Renal cortical epithelial cell (primary cell): ENCODE measurements at places on chromosomes 5 and 9.

DNA sequence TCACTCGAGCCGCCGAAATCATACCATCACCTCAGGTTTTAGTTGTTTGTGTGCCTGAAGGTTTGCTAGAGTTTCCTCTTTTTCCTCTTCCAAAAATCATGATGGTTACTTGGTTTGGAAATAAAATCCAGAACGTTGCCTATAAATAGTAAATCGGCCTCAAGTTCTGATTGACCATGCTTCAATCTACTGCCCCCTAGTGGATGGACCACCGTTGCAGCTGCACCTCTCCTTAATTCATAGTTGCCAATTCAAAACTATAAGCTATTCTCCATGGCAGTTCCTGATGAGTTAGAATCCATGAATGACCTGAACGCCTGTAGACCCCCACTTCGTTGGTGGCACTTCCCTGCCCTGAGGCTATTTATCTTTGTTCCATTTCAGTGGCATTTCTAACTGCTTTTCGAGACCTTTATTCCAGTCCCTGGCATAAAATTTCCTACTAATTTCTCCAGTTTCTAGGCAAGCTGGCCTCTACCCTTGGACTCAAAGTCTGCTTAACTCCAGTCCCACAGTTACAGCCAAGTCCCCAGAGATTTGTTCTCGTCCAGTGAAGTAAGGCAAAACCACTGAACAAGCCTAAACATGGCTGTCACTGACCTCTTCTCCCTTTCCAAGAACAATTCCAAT is 422.6 kb downstream of the EFNA5 start:
- peak; percentile 43 for DNase-seq

GRCh38 chr5:142404046-142404477 is 79.2 kb upstream of the SPRY4 start:
- DNase-seq = no peak

GRCh38 chr9:135216791-135217441 is 129.4 kb downstream of the OLFM1 start:
- no peak for DNase-seq

- DNase-seq = no peak
These were observed 123.5 kb downstream of the DAB2IP start for GRCh38 chr9:121774715-121775613.

GRCh38 chr9:123238365-123238764 is 30.0 kb downstream of the STRBP start:
- no peak for DNase-seq

DNA sequence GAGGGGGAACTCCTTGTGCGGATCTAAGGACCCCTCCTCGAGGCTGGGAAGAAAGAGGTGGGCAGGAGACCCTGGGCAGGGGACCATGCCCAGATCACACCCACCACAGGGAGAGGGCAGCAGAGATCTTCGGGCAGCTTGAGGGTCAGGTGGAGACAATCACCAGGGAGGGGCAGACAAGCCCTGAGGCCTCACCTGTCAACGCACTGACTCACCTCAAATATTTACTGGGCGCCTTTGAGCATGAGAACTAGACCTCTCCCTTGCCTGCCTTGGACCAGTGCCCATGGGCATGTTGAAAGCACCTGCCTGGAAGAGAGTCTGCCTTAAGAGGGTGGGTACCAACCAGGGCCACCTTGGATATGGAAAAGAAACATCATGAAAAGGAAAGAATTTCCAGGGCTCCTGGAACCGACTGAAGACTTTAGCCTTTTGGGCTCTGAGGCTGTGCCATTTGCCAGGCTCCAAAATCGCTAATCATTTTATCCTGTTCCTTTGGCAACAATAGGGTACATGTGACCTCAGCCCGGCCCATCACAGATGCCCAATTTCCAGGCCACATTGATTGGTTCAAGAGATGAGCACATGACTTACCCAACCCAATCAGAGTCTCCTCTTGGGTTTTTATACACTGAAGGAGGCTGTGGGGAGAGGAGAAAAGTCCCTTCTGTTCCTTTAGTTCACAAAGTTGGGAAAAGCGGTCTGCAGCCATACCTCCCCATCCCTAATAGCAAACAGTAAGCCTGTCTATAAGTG is 10.4 kb upstream of the SPINK4 start:
- peak; percentile 87 for DNase-seq

DNA sequence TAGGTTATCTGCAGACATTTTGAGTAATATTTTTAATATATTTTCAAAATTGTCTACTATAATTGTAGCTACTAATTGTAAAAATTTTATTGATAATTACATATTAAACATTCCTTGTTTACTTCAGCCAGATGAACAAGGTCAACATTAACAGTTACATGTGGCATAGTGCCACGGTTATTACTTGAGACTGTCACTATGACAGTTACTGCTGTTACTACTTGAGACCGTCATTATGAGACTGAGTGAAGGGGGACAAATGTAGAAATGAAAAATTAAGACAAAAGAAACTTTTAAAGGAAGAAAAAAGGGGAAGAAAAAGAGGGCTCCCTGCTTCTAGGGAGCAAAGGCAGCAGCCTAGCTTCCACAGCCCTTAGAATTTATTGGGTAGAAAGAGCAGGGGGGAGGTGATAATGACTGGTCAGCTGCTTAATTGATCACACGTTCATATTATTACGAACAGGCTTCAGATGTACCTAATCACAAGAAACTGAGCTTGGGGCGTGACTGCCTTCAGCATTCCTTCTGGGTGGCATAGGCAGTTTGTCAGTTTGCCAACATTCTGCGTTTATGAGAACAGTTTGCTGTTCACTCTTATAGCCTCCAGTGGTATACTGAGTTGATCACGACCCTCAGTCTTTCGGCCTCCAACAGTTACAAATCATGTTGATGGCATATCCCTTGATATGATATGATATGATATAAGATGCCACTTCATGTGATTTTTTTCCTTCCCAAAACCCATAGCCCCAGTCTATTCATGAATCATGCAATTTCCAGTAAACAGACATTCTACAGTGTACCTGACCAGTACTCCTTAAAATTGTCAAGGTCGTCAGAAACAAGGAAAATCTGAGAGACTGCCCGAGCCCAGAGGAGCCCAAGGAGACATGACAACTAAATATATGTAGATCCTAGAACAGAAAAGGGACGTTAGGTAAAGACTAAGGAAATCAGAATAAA is 13.1 kb downstream of the MARCHF6 start:
- DNase-seq = peak; percentile 90

GRCh38 chr5:88885002-88885401 is 2.0 kb upstream of the MEF2C start:
- DNase-seq = no peak

- DNase-seq = no peak
These were observed 1.9 kb downstream of the PCSK5 start for GRCh38 chr9:75892216-75892911.

DNA sequence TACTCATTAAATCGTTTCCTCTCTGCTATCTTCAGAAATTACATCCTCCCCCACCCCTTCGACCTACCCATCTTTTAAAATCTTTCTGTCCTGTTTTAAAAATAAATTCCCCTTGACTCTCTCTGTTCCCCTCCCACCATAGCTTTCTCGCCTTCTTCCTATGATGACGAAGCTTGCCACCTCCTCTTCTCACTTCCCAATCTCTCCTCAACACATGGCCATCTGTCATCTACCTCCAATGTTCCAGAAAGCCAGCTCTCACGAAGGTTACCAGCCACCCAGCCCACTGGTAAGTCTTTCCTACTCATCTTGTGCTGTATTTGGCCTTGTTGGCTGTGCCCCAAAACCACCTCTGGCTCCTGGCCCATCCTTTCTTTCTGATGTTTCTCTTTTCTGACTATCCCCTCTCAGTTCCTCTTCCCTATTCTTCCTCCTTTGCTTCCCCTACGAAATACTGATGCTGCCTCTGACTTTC is 346.3 kb downstream of the ENC1 start:
- DNase-seq = no peak

DNA sequence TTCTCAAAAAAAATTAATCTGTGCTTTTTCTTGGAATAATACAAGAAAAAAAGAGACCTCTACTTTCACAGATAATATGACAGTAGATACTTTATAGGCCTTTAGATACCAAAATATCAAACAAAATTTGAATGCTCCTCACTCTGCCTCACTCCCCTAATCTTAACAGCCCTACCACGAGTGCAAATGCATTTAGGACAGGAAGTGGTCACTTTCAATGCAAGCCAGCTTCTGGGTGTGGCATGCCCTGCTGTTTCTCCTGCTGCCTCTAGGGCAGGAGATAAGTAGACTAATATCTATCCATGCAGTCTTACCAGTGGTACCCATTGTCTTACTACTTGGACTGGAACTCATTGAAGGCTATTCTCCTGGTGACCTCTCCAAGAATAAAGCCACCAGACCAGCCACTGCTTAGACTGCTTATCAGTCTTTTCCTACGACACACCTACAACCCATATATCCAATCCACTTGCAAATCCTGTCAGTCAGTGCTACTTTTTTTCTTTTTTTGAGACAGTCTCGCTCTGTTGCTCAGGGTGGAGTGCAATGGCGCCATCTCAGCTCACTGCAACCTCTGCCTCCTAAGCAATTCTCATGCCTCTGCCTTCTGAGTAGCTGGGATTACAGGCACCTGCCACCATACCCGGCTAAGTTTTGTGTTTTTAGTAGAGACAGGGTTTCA is 23.0 kb downstream of the FRRS1L start:
- peak; percentile 15 for DNase-seq

DNA sequence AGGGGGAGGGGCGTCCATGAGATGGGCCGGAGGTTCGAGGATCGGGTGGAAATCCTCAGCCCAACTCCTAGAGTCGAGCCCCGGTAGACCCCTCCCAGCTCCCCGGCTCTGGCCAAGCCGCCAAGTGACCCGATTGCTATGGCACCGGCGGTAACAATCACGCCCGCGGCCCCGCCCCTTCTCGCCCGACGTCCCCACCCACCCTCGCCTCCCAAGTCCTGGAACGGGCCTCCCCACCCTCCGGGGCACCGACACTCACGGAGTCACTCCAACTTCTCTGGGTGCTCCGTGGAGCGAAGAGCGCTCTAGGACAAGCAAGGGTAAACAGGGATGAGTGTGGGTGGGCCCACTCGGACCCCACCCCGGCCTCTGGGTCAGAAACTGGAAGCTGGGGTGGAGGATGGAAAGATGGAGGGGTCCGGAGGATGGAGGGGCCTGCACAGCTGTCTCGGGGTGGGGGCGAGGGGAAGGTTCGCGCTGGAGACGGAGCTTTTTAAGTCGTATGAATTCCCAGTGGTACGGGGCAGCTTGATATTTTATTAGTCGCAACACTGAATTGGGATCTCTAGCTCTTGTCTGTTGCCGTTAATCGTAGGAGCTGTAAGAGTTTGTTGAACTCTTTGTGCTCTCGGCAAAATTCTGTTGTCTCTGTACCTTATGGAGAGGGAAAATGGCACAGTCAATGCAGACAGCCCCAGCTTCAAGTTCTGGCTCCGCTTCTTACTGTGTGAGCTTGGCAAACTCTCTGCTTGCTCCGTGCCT is at the start of gene SPACA9:
TSS of gene SPACA9 (plus strand) at position 204 of the 762 bp plus-strand sequence. CDS start 5,050 bp downstream, outside the sequence.
- DNase-seq = peak; percentile 28

GRCh38 chr9:112086627-112087026 is 88.5 kb downstream of the SUSD1 start:
- DNase-seq = peak; percentile 60

DNA sequence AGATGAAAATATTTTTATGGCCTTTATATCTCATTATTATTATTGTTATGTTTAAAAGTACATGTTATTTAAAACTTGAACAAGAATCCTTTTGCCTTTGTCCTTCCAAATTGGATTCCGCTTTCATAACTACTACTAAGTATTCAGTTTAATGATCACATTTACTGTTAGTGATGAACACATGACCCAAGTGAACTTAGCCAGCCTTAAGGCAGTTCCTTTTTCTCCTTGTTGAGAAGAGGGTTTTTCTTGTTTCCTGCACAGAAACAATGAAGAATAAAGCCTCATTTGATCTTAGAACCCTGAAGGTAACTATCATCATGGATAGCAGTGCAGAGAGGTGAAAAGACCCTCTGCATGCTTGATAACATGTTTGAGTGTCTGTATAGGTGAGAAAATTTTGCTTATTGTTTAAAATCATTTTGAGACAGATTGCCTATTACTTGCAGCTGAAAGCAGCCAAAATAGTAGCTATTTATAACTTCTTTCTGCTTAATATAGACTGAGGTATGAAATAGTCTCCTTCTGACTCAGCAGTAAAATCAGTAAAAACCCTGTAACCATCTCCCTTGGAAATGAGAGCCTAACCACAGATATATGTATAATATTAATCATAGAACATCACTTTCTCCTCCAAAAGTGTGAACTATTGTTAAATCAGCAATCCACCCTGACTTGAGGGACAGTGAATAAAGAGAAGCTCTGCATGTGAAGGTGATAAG is 266.2 kb downstream of the SPATA31D1 start:
- DNase-seq = no peak

- DNase-seq = no peak
These were observed 54.2 kb downstream of the ELAVL2 start for GRCh38 chr9:23771746-23772384.
